ENCODE measurements at places on chromosomes 7 and 10.
A peak's percentile ranks its signal among the peaks of the same experiment; 100 is the strongest.

DNA sequence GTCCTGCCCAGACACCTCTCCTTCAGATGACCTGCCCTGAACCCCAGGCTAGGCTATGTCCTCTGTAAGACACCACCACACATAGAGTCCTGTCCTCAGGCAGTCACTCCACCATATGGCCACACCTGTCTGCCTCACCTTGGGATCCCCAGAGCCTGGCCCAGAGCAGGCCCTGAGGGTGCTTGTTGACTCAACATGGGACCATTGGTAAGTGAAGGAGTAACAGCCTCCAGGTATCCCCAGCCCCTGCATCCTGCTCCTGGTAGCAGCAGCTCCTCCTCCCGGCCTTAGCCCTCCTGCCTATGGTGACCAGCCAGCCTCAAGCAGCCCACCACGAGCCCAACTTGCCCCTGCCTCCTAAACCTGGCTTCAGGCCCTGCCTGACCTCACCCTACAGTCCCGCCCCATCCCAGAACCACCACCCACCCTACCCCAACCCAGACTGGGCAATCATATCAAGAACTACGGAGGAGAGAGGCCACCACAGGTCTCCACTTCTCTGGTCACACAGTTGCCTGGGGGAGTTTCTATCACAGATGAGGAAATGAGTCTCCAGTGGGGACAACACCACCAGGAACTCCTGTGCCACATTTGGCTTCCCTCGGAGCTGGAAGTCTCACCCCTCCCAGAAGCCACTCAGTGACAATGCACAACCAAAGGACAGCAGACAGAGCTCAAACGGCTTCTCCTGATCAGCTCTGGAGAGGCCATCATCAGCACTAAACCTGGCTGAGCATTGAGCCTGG lies 136.6 kb downstream of the GRID1 start:
- DNase-seq: no peak

DNA sequence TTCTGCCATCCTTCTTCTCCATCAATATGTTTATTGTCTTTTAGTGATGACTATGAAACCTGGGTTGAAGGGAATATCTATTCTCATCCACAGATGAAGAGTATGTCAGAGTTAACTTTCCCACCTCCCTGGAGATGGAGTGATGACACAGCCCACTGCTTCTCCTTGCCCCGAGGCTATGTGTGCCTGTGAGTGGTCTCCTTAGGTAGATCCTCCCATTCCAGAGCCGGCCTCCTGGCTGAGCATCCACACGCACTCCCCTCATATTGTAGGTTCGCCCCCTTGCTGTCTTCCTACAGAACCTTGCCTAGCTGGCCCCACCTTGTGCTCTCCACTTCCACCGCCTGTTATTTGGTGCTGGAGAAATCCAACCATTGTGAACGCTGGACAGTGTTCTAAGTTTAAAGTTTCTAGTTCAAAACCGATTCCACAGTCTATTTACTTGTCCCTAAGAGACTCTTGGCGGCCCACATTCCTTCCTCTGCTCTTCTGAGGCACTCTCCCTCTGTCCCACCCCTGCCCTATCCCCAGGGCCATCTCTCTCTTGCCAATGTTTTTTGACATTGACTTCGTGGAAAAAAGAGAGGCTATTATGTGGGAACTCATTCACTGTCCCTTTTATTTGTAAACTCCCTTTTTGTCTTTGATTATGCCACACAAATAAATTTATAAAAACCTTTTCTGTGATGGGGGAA lies 168.0 kb downstream of the ZNF438 start:
- DNase-seq: no peak

DNA sequence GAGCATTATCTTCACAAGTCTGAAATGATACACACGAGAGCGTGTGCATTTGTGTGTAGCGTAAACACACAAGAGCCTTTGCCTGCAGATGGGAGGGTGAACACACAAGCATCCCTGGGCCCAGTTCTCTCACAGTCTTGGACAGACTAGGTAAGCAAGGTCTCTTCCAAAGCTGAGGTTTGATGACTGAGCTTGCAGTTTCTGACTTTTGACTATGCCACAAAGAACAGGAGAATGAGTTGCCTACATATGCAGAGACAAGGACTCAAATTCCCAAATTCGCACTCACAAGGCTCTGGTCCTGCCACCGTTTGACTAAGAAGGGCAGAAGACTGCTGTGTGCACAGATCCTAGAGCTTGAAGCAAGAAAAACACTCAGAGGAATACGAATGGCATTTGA lies 55.8 kb downstream of the FAM53B start:
- no peak for DNase-seq

- DNase-seq: no peak
These were observed 530 bp upstream of the ANXA7 start for GRCh38 chr10:73414230-73414945.

DNA sequence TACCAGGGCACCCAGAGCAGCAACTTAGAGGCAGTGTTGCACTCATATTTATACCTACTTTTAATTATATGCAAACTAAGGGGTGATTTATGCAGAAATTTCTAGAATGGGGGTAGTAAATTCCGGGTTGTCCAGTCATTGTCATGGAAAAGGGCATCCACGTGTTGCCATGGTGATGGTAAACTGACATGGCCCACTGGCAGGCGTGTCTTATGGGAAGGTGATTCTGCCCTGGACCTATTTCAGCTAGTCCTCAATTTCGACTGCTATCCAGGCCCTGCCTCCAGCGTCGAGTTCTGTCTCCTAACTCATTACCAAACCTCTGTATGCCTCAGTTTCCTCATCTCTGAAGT lies 12.8 kb downstream of the SNX8 start:
- no peak for DNase-seq

GRCh38 chr7:139955109-139955820 lies 107.5 kb downstream of the PARP12 start:
- no peak for DNase-seq

- no peak for DNase-seq
These were observed 123.8 kb upstream of the RET start for GRCh38 chr10:42952931-42953683.

DNA sequence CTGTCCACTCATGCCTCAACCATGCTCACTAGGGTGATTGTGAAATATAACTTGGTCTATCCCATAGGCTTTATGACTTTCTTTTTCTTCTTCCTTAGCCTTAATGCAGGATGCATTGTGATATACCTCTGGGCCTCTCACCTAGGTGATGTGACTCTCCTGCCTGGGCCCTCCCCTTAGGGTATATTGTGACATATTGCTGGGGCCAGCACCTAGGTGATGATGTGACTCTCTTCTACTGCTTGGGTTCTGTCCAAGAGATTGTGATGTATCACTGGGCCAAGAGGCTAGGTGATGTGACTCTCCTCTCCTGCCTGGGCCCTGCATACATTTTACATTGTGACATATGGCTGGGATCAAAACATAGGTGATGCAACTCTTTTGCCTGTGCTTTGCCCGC lies 14.7 kb upstream of the ZNF107 start:
- no peak for DNase-seq

DNA sequence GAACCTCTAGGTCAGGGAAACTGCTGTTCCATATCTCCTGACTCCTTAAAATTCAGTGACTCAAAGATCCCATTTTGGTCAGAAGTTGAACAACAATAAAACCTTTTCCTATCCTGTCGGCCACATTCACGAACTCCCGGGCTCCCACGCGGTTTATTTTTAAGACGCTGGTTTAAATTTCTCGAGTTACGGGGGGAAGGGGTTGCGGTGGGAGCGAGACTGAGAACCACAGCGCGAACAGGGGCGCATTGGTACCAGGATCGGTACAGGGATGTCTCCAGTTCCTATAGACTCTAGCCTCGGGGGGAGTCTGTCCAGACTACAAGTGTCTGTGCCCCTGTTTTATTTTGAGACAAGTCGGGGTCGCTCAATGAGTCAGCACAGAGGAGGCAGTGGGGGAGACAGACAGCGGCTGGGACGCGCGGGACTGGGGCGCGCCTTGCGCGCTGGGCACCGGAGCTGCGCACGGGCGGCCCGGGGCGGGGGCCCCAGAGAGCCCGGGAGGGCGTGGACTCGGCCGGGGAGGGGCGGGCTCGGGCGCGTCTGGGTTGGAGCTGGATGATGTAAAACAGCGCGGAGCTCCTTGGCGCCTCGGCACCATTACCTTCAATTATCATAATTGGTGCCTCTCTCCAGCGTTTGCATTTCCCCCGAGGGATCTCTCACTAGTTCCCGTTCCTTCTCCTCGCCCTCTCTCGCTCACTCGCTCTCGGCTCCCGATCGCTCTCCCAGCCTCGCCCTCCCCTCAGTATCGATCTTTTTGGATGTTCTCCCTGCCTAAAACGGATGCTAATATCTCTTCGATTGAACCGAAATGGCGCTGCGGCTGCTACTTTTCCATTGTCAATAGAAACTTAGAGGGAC lies 8.7 kb upstream of the BAMBI start:
- DNase-seq: peak; percentile 42

- DNase-seq: no peak
These were observed 42.9 kb downstream of the ELFN1 start for GRCh38 chr7:1712907-1713501.

DNA sequence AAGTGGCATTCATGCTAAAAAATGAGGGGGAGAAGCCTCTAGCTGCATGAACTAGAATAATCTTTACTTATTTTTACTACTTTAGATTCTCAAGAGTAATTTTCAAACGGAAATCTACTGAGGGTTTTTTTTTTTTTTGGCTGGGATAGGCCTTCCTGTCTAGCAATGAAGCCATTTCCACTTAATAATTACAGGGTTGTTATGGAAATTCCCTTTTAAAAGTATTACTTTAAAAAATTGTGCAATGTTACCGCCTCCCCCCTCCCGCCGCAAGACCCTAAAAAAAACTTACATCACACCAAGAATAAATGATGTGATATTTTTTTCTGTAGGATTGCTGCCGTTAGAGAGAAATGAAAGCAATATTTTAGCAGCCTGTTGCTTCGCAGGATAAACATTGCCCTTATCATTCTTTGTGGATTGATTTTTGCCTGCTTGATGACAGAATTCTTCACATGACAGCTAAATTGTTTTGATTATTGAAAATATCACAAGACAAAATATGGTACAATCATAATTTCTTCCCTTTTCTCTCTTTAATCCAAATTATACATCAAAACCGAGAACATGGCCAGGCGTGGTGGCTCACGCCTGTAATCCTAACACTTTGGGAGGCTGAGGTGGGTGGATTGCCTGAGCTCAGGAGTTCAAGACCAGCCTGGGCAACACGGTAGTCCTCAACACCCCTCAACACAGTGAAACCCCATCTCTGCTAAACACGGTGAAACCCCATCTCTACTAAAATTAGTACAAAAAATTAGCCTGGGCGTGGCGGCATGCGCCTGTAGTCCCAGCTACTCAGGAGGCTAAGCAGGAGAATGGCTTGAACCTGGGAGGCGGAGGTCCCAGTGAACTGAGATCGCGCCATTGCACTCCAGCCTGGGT lies 32.8 kb downstream of the ARL4A start:
- DNase-seq: no peak

DNA sequence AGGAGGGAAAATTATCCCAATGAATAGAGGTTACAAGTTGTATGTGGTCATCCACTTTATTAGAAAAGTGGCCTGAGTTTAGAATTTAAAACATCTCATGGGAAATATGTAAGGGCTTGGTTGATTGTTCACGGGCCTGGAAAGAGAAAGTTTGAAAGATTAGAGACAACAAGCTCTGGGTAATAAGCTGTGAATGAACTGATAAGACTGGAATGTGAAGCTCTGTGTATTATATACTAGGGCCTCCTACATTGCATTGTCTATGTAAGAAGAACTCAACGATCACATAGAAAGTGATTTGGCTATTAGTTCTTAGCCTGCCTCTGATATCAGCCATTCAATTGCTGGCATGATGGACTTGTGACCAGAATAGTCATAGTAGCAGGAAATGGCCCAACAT lies 199.2 kb upstream of the MAGI2 start:
- DNase-seq: no peak

DNA sequence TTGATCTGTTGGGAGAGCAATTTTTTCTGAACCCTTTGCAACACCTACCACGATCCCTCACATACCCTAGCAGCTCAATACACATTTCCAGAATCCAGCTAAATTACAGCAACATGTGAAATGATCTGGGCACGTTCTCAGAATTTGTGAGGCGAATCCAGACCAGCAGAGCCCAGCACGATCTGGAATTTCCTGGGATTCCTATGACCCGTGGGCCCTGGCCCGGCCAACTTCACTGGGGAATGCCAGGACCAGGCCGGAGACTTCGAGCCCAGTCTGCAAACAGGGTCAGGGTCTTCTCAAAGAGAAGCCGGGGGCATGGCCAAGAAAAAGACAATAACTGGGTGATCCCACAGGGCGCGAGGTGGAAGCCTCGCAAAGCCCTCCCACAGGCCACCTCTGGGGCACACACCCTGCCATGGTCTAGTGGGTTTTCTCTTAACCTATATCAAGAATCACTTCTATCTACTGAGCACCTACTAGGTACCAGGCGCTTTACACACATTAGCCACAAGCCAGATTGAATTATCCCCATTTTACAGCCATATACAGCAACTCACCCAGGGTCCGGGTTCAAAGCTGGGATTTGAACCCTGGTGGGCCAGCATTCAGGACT lies 33.8 kb downstream of the FAM53B start:
- DNase-seq: no peak

- no peak for DNase-seq
These were observed 45.0 kb downstream of the MRC1 start for GRCh38 chr10:17854044-17854652.

GRCh38 chr10:69123306-69123746 lies 652 bp upstream of the VPS26A start:
- no peak for DNase-seq

DNA sequence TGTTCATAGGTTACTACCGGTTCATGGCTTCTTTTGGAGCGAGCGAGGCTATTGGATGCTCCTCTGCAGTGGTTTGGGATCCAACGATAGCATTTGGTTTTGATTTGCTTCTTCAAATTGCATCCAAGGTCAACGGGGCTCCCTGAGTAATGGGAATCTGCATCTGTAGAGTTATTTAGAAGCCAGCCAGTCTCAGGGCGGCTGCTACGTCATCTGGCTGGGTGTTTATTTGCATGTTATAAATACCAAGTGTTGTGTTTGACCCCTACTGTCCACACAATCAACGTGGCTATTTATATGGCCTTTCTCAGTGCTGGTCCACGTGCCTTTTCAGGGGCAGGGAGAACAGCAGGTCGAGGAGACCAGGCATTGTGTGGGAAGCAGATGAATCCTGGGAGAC lies 137.7 kb downstream of the PRPF18 start:
- DNase-seq: no peak

DNA sequence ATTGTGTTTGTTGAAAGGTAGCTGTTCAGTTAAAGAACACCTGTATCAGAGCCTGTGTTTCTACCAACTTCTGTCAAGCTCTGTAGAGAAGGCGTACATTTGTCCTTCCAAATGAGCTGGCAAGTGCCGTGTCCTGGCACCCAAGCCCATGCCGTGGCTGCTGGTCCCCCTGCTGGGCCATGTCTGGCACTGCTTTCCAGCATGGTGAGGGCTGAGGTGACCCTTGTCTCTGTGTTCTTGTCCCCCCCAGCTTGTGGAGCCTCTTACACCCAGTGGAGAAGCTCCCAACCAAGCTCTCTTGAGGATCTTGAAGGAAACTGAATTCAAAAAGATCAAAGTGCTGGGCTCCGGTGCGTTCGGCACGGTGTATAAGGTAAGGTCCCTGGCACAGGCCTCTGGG lies 154.9 kb downstream of the EGFR start:
- no peak for DNase-seq

- DNase-seq: no peak
These were observed 21.0 kb upstream of the ABI1 start for GRCh38 chr10:26881600-26882331.

GRCh38 chr10:47175181-47176123 lies 124.5 kb upstream of the GDF10 start:
- no peak for DNase-seq
